ENCODE measurements at places on chromosomes 4 and X.
A peak's percentile ranks its signal among the peaks of the same experiment; 100 is the strongest.

- no peak for DNase-seq
These were observed 66.0 kb upstream of the RLIM start for GRCh38 chrX:74680391-74680790.

DNA sequence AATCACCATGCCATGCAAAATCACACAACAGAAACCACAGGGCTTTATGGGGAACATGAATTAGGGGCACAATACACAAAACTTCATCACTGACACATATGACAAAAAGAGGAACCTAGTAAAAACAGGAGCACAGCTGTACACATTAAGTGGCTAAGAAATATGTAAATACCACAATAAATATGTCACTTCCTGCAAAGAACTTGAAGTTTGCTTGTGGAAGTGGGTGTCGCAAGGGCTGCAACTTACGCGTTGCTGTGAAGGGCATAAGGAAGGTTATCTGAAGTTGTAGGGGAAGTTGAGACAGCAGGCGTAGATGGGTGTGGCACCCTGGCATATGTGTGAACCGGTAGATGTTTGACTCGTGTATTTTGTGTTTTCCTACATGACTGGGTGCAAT lies 42.4 kb downstream of the CLCN4 start:
- peak; percentile 29 for DNase-seq

GRCh38 chr4:37644962-37645361 lies 41.2 kb downstream of the RELL1 start:
- peak; percentile 71 for DNase-seq

GRCh38 chrX:9171841-9172463 lies 138.0 kb upstream of the FAM9B start:
- DNase-seq, result peak; percentile 79

DNA sequence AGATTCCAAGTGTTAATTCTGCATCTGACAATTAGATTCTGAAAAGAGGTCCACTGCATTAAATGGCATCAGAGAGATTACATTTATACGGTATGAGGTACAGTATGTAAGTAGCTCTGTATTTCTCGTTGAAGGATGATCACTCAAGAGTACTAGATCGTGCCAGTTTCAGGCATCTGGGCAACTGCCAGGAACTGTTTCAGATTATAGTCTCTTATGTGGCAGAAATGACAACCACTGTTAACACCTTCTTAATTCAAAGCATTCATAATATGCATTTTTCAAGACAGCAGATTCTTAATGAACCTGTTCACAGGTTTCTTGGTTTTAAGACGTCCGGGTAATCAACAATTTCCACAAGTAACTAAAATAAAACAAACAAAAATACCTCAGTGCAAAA lies 1.6 kb downstream of the ANKRD50 start:
- DNase-seq, result peak; percentile 13

DNA sequence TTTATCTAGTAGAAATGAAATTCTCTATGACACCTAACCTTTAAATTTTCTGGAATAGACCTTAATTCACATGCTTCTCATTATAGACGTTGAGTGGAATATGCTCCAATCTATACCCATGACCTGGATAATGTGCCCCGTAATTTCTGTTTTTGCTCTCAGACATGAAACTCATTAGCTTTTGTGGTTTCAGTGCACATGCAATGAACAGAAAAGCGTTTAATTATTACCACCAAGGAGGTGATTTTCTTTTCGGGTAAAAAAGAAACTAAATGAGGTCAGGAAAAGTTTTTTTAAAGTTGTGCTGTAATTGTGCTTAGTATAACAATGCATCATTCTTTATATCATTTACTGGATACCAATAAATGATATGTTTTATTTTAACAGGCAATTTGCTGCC lies 1703.9 kb upstream of the TENM3 start:
- no peak for DNase-seq

DNA sequence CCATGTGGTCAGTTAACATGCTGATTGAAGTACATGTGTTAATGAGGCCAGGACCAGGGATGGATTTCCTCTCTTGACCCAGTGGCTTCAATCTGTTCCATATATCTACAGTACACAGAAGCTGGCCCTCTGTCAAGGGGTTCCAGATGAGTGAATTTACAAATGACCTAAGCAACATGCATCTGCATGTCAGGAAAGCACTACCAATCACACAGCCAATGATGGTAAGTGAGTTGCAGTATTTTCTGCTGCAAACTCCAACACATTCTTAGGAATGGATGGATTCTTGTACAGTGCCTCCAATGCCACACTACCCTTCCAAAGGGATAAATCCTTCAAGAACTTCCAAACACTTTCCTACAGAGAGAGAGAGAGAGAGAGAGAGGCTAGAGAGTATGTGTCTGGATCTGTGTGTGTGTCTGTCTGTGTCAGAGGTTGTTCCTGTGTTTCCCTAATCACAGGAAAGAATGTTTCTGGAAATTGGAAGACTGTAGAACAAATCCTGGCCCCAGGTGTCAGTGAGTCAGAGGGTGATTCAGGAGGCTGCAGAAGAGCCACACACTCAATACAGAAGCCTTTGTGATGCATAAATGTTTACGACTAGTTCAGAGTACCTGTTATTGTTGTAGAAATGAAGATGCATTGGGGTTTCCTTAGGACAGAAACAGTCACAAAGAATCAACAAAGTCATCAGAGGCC lies 107.5 kb downstream of the GUCY2F start:
- DNase-seq, result no peak

DNA sequence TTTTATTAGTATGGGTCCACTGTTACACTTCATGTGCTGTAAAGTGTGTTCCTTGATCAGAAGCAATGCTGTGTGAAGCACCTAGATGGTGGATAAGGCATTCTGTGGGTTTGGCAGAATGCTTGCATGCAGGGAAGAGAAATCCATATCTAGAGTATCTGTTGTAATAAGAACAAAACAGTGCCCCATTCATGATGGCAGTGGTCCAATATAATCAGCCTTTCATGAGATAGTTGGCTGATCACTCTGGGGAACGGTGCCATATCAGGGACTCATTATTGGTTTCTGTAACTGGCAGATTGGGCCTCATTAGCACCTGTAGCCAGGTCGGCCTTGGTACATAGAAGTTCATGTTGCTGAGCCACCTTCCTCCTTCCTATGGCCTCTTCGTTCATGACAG lies 28.7 kb downstream of the STIM2 start:
- no peak for DNase-seq

DNA sequence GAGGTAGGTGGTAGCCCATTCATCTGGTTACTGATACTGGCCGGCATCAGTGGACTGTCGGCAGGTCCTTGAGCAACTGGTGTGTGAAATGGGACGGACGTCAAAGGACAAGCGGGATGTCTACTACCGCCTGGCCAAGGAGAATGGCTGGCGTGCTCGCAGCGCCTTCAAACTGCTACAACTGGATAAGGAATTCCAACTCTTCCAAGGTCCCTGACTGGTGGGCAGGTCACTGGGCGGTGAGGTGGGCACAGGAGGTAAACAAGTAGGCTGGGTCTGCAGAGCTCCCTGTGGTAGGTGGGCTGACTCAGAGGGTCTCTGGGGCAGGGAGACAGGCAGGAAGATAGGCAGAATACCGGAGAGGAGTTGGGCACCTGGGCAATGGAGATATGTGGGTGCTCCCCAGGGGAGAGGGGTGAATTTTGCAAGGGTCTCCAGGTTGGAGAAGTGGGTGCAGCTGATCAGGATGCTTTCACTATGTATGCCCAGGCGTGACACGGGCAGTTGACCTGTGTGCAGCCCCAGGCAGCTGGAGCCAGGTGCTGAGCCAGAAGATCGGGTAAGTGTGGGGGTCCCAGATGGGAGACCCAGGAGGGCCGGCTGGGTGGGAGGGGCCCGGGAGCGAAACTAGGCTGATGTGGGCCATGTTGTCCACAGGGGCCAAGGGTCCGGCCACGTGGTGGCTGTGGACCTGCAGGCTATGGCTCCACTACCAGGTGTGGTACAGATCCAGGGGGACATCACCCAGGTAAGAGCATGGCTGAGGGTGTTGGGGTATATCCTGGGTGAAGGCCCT lies 2.2 kb downstream of the FTSJ1 start:
- no peak for DNase-seq

- no peak for DNase-seq
These were observed 1015.0 kb upstream of the GRID2 start for GRCh38 chr4:91288702-91289311.

DNA sequence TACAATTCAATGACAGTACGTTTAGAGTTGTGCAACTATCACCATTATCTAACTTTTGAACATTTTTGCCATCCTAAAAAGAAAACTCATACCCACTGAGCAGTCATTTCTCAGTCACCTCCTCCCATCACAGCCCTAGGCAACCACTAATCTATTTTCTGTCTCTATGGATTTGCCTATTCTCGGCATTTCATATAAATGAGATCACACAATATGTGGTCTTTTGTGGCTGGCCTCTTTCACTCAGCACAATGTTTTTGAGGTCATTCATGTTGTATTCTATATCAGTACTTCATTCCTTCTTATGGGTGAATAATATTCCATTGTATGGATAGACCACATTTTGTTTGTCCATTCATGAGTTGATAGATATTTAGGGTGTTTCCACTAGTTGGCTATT lies 103.0 kb downstream of the PPEF1 start:
- peak; percentile 0 for DNase-seq

DNA sequence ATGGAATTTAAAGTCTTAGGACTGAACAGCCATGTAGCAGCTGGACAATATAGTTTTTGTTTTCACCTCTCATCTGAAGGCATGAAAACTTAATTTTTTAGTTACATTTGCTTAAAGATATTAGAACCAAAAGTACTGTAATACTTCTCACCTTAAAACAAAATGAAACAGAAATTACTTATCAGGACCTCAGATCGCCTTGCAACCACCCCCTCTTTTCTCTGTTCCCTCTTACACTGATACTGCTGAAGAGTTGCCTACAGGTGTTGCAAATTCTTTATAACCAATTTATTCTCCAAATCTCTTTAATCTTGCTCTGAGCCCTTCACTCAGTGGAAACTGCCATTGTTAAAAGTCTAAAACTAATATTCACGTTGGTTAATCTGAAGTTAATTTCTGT lies 145.0 kb downstream of the SPCS3 start:
- DNase-seq, result no peak

GRCh38 chr4:20617678-20618396 lies 82.4 kb upstream of the PACRGL start:
- no peak for DNase-seq

DNA sequence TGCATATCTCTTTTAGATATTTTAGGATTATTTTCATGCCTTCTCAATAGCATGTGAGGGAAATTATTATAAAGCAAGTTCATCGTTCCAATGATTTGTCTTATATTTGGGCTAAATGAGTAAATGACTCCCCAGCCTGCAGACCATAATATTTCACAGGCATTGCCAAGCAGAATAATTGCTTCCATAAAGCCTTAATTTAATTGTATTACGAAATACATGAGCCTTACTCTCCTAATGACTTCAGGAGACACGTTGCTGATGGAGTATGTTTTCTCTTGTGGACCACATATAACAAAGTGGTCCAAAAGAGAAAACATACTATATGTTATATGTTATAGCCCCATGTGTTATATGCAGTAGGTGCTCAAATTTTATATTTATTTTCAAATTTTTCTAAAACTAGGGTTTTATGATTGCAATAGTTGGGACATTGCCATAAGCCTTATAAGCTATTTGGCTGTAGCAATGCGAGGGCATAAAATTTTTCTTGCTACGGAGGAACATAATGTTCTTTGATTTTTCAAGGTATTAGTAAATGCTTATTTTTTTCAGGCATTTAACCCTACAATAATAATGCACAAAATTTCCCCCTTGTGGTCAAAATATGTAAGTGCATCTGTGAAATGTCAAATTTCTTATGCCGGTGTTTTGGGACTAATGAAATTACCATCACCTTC lies 26.2 kb upstream of the TMPRSS11D start:
- DNase-seq, result peak; percentile 23

- DNase-seq, result no peak
These were observed 53.6 kb upstream of the TLR3 start for GRCh38 chr4:186015212-186015817.

- peak; percentile 42 for DNase-seq
These were observed 47.7 kb downstream of the TIGD2 start for GRCh38 chr4:89158884-89159503.

GRCh38 chrX:112513154-112513553 lies 166.6 kb downstream of the LHFPL1 start:
- no peak for DNase-seq

DNA sequence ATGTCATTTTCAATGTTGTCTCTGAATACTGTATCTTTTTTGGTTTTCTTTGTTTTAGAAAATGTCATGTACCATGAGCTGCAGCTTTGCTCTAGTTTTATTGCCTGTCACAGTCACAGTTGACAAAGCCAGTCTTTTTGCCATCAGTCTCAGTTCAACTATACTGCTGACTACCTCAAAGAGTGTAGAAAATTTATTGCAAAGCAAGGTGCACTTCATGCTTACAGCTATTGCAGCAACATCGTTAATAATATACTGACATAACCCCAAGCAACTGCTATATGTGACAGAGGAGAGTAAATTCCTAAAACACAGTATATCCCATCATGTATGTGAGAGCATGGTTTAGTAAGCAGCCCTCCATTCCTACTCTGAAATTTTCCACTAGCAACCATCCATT lies 2022.3 kb downstream of the ARAP2 start:
- no peak for DNase-seq

DNA sequence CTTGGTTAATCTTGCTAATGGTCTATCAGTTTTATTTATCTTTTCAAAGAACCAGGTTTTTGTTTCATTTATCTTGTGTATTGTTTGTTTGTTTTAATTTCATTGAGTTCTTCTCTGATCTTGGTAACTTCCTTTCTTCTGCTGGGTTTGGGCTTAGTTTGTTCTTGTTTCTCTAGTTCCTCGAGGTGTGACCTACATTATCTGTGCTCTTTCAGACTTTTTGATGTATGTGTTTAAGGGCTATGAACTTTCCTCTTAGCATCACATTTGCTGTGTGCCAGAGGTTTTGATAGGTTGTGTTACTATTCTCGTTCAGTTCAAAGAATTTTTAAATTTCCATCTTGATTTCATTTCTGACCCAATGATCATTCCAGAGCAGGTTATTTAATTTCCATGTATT lies 365.4 kb upstream of the GATB start:
- no peak for DNase-seq

DNA sequence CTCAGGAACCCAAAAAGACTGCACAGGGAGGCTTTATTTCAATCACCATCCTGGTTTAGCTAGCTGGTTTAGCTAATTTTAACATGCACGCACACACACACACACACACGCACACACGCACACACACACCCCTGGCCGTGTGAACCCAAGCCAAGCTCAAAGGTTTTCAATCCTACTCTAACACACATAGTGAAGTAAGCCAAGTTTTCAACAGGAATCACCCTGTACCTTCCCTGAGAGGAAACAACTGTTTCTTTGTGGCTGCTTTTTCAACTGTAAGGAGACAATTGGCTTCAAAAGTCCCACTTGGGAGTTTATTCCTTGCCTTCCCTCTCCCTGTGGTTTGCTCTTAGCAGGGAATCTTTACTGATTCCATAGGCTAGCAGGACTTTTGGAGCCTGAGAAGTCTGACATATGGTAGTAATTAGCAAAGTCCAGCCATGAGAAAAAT lies 98.9 kb upstream of the BMP3 start:
- DNase-seq, result no peak

DNA sequence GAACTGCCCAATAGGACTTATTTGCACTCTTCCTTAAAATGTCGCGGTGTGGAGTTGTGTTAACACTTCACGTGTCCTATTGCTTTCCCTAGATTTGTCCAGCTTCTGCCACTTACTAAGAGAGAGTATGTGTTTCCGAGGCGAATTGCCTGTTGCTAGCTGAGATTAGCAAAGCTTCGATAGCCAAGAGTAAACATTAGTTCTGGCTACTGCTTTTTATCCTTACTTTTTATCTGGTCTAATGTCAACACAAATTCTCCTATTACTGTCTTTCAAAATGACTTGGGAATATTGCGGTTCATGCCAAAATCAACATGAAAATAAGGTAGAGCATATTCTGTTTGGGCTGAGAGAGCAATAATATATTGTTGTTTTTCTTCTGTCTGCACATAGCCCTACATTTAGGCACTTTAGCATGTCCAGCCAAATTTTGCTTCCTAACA lies 90.4 kb upstream of the VEGFC start:
- no peak for DNase-seq

Data from EL (cell line).